ENCODE measurements at places on chromosomes 11 and 22.

DNA sequence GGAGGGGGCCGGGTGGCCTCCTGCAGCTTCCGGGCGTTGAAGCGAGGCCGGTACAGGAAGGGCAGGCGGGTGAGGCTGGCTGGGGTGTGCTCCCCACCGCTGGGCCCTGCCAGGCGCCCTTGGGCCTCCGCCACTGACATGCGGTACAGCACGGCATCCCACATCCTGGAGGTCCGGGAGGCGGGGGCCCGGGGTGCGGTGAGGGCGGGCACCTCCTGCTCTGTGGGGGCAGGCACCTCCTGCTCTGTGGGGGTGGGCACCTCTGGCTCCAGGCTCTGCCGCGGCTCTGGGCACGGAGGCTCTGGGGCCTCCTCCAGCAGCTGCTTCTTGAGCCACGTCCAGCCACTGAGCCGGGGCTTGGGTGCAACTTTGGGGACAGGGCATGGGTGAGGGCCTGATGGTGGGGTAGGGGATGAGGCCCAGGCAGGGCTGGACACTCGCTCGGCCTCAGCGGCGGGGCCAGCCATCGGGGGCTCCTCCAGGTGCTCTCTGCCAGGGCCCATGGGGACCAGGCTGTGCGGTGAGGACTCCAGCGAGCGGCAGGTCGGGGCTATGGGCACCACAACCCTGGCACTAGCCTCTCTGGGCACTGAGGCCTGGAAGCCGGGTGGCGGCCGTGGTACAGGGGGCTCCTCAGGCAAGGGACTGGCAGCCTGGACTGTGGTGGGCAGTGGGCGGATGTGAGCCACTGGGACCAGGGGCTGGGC lies 2.3 kb downstream of the PRR33 start:
- DNase-seq = peak; percentile 53

GRCh38 chr22:22371031-22371541 lies 126.5 kb downstream of the VPREB1 start:
- DNase-seq = no peak

- no peak for DNase-seq
Measured at GRCh38 chr11:1840780-1841480, 2.1 kb downstream of the TNNI2 start.

GRCh38 chr11:114193730-114194679 lies 102.2 kb upstream of the NNMT start:
- no peak for DNase-seq

DNA sequence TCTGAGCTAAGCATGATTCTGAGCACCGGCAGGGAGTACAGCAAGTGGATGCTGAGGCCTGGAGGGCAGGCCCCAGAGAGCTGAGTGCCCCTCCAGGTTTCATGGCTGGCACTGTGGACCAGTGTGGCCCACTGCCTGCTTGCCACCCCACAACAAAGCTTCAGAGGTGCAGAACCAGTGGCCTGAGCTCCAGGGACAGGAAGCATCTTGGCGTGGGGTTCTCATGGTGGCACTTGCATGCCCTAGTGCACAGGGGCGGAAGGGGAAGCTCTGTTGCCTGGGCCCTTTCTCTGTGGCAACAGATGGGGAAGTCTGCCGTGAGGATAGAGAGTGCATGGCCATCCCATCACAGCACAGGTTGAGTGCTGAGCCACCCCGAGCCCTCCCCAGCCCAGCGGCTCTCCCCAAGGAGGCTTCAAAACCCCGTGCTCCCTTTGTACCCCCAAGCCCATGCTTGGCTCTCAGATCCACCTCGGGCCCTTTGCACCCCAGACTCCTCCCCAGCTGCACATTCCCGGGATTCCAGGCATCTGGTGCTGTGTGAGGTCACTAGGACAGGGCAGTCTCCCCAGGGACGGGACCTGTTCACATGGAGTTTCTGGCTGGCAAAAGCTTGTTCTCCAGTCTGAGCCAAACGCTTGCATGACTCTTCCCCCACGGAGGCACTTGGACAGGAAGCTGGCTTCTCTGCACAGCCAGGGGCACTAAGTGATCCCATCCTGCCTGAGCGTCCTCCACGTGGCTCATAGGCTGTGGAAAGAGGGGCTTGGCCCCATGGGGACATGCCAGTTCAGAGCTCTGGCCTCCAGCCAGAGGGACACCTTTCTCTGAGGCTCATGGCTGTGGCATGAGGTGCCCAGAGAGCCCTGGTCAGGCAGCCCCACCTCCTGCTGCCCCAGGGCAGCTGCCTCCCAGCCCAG lies 4.2 kb downstream of the SLC25A1 start:
- no peak for DNase-seq

GRCh38 chr22:29078036-29078868 lies 5.4 kb downstream of the KREMEN1 start:
- no peak for DNase-seq
